ENCODE measurements at places on chromosomes 2 and 18. TPM values are rescaled to one million over a fixed set of nuclear protein-coding genes. Genes with fewer than 3 reads are reported as not detected.

The CPLX4 gene
- total RNA-seq, result not detected

DNA sequence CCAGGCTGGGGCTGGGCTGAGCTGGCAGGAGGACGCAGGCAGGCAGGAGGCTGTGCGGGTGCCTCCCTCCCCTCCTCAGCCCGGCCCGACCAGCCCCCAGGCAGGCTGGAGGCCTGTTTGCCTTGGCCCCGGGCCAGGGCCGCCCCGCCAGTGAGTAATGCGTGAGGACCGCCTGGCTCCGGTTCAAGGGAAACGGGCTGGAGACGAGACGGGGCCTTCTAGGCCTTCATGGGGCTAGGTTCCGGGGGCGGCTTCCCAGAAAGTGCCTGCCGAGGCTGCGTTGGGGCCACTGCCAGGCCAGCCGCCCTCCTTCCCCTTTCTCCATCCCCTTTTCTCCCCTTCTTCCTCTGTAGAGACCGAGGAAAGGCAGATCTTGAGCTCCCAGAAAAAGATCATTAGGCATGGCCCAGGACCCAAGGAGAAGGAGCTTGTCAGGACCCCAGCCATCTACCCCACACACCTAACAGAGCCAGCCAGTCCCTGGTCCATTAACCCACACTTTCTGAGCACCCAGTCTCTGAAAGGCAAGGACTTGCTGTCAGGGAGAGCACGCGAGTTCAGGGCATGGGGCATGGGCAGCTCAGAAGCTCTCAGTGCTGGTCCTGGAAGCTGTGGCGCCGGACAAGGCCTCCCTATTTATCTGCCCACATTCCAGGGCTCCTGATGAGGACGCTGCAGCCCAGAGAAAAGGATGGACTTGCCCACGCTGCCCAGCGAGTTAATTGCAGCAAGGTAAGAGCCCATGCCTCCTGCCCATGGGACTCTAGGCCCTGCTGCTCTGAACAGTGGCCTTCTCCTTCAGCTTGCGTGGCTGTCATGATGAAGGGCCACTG is 48.5 kb downstream of the SMAD7 start:
- H3K36me3 ChIP-seq, result peaks cover 16% of the 10 kb centered on the region
- H3K27me3 ChIP-seq, result peaks cover 2% of the 10 kb centered on the region
- no peak overlapping the region for H3K27ac ChIP-seq
- no peak overlapping the region for H3K4me3 ChIP-seq

- H3K4me1 ChIP-seq, result peaks cover 13% of the 10 kb centered on the region
- H3K36me3 ChIP-seq, result no peaks in the 10 kb centered on the region
- no peak for DNase-seq
- no peak overlapping the region for H3K27ac ChIP-seq
- H3K4me3 ChIP-seq, result no peak overlapping the region
Observed at GRCh38 chr18:1392046-1392445, 487.4 kb downstream of the ADCYAP1 start.

The SPP2 gene
- not detected for total RNA-seq

GRCh38 chr18:36411745-36412168 is 114.2 kb downstream of the FHOD3 start:
- no peaks in the 10 kb centered on the region for H3K4me1 ChIP-seq
- H3K4me3 ChIP-seq, result no peak overlapping the region
- H3K27ac ChIP-seq, result no peak overlapping the region
- H3K36me3 ChIP-seq, result no peaks in the 10 kb centered on the region

Data from endothelial cell (in vitro differentiated cells).